ENCODE measurements at places on chromosomes 2 and 18.

DNA sequence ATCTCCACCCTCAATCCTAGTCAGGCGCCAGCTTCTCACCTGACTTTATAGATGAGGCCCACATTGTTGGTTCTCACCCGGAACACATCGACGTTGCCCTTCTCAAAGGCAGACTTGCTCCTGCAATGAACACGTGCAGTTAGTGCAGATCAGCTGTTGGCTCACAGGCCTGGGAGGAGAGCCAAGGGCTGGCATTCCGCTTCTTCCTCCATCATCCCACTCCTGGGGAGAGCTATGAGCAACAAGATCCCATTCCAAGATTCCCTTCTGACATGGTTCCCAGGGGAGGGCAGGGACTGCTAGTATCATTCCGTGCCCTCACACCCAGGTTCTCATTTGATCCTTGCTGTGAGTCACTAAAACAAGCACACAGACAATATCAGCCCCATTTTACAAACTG, 15.1 kb downstream of the LOXHD1 start:
- DNase-seq, result no peak

- DNase-seq, result no peak
Measured at GRCh38 chr2:19754907-19755306, 146.9 kb downstream of the TTC32 start.

- no peak for DNase-seq
Measured at GRCh38 chr2:30865892-30866681, 58.8 kb upstream of the CAPN13 start.

GRCh38 chr2:99106913-99107312, 34.6 kb upstream of the C2orf15 start:
- no peak for DNase-seq

GRCh38 chr2:207694811-207695281, 16.6 kb upstream of the CCNYL1 start:
- no peak for DNase-seq

DNA sequence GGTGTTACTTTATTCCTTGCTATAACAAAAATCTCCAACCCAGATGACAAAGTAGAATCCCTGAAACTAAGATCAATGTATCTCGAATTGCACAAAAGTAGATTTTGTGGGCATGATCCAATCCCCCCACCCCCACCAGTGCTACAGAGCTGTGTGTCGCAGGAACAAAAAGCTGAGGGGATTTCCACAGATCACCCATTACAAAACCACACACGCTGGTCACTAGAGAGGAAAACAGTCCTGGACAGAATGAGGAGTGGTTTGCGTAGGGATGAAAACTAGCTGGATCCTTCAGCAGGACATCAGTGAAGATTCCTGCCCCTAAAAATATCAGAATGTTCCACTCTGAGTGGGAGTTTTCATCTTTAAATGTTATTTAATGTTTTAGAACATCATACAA, 165.3 kb upstream of the STK17B start:
- DNase-seq, result no peak

DNA sequence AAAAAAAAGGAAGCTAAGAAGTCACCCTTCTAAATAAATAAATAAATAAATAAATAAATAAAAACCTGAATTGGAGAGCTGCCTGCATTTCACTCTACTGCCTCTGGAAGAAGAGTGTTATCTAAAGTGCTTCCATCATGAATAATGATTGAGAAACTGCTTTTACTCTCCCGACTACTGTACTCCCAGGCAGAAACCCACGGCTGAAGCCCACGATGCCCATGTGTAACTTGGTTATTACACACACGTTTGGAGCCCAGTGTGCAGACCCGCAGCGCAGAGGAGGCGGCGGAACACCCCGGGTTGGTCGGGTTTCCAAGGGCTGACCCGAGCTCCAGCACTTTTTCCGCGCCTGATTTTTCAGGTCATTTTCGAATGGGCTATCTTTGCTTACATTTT, 697 bp upstream of the SPATS2L start:
- no peak for DNase-seq

DNA sequence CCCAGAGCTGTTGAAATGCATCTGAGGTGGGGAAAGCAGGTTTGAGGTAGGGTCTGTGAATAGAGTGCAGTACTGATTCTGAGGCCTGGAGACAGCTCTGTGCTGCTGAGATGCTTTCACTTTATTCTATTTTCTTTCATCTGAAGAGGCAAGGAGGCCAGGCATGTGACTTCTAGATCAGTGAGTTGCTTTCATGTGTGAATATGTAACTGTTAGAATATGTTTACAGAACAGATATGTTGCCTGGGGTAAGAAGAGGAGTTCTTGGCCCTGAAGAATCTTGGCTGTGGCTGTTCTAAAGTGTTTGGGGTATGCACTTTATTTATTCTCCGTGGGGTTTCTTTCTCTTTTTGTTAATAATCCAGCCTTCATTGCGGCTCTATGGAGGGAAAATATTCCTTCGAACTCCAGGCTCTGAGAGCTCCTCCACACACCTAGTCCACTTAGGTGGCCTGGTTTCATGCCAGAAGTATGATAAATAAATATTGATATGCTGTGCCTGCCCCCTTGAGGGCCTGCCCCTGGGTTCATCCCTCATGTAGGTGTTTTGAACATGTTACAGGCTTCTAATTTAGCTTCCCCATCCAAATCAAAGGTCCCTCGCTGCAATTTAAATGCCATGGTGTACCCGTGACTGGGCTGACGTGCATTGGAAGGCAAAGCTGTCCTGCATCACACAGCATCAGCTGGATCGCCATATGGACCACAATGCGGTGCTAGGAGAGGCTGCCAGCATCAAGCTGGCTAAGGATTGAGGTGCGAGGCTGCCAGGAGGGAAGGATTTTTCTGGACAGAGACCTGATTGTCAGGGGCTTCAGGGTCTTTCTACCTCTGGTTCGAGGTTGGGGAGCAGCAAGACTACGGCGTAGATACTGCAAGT, 102.9 kb downstream of the PRKCE start:
- DNase-seq, result no peak

DNA sequence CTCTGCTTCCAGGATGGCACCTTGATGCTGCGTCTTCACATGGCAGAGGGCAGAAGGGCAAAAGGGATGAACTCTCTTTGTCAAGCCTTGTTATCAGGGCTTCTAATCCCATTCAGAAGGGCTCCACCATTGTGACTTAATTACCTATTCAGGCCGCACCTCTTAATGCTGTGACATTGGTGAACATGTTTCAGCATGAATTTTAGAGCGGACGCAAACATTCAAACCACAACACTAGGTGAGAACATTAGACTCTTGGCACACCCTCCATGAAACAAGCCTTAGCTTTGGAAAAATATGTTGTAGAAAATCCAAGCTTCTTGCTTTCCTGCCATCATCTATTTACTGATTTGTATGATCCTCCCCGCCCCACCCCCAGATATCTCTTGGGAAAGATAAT, 17.9 kb downstream of the DAW1 start:
- no peak for DNase-seq
